GM06990 (cell line): ENCODE measurements at places on chromosomes 1 and 21.

GRCh38 chr1:72100771-72101170, 181.6 kb downstream of the NEGR1 start:
- no peak for DNase-seq

DNA sequence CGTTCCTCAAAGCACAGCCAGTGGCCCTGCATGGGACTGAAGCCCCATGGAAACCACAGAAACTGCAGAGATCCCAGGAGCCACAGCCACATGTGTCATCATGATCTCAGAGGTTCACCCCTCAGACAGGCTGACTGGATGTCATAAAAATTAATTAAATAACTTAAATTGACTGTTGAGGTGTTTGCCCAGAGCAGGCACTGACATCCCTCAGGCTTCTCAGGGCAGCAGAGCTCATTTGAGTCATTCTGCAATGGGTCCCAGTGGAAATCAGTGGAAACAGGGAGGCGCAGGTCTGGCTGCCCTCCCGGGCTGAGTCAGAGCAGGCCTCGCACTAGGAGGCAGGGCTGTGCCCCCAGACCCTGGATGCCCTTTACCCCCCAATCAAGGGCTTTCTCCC, 135.1 kb downstream of the CDC7 start:
- no peak for DNase-seq

DNA sequence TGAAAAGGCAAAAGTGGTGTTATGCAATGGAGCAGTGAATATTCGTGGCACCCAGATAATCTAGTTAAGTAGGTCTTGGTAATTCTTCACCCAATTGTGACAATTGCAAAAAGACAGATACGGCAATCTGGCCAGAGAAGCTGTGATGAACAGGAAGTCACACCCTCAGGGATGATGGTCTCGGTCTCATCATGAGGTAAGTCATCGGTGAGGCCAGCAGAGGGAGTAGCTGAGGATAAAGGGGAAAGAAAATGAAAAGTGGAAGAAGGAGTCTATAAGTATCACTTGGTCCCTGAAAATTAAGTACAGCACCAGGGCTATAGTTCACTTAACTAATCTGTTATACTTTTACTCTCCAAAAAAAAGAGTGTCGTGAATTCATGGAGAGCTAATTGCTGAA, 258.8 kb upstream of the NCAM2 start:
- DNase-seq, result no peak

DNA sequence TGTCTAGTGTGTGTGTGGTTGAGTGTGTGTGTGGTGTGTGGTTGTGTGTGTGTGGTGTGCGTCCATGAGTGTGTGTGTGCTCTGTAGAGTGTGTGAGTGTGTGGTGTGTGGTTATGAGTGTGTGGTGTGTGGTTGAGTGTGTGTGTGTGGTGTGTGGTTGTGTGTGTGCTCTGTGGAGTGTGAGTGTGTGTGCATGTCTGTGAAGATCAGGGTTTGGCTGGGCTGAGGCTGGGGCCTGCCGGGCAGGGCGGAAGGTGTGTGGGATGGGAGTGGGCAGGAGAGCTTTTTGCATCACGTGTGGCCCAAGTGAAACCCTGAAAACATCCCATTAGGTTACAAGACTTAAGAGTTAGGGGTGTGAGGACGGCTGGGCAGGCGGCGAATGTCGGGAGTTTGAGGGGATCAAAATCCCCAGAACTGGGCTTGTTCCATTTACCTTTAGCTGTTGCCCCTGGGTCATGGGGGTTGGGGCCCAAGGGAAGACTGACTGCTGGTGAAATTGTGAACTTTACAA, 2.9 kb upstream of the FCMR start:
- DNase-seq, result peak; percentile 81

GRCh38 chr21:39385299-39386145, 36.6 kb upstream of the HMGN1 start:
- DNase-seq, result peak; percentile 18

DNA sequence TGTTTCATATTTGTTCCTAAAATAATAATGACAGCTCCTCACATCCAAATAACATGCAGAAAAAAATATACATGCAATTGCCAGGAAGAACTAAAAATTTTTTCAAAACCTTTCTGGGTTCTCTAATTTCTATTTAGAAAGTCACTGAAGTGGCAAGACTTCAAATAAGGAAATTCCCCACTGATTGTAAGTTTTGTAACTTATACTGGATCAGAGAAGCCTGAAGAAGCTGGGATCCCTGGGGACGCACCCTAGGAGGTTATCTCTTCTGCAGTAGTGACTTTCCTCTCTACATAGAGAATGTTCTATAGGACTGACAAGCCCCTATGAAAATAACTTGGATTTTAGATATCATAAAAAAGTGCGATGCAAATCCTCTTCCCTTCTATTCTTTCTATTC, 182.6 kb downstream of the MRPL39 start:
- DNase-seq, result no peak

- no peak for DNase-seq
Observed at GRCh38 chr1:27967884-27968466, 8.2 kb downstream of the XKR8 start.

DNA sequence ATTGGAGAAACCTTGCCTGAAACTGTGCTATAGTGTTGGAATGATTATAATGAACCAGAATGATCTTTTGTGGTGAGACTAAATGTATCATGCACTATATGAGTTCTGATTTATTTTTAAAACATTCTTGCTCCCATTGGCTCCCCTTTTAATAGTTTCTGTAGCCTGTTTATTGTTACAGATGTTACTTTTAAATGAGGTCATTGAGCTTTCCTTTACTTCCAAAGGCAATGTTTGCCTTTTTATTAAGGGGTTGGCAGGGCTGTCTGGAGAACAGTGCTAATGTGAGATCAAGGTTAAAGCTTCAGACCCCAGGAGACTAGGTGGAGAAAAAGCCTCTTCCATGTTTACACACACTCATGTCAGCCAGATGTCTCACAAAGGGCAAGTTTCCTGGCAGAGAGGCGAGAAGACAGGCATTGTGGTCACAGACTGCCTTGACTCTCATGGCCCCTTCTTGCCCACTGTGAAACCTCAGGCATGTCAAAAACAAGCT, 120.6 kb upstream of the RAVER2 start:
- DNase-seq, result no peak

- no peak for DNase-seq
Observed at GRCh38 chr1:119790451-119791198, 20.6 kb downstream of the REG4 start.

- DNase-seq, result no peak
Observed at GRCh38 chr1:96087719-96088118, 633.9 kb upstream of the PTBP2 start.

DNA sequence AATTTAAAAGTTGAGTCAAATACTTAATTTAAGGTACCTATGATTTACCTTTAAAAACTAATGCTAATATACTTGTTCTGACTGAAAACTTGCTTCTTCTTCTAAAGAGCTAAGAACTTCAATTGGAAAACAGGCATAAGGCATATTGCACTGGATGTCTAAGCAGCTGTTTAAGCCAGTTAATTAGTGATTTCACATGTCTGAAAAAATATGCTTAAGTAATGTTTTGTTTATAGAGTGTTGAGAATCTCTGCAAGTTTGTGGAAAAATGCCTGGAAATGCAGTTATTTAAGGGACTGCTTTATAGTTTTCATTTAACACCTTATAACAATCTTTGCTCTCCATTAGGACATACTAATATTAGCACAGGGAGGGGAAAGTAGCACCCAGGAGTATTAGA, 28.2 kb downstream of the UBE2U start:
- DNase-seq, result no peak

DNA sequence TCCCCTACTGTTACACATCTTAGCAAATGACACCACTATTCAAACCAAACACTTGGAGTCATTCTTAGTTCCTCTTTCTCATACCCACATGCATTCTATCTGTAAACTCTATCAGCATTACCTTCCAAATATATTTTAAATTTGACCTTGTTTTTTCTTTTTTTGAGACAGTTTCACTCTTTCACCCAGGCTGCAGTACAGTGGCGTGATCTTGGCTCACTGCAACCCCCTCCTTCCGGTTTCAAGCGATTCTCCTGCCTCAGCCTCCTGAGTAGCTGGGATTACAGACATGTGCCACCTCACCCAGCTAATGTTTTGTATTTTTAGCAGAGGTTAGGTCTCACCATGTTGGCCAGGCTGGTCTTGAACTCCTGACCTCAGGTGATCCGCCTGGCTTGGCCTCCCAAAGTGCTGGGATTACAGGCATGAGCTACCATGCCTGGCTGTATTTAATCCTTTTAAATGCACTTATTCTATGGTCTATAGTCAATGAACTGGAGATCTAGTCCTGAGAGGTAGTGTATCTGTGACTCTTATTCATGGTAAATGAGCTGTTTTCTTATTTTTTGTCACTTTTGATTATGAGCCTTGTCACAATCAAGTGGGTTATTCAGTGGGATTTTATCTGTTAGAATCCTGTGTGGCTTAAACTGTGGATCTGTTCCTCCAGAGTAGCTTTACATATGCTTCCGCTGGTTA, 73.1 kb downstream of the GATAD2B start:
- peak; percentile 63 for DNase-seq

DNA sequence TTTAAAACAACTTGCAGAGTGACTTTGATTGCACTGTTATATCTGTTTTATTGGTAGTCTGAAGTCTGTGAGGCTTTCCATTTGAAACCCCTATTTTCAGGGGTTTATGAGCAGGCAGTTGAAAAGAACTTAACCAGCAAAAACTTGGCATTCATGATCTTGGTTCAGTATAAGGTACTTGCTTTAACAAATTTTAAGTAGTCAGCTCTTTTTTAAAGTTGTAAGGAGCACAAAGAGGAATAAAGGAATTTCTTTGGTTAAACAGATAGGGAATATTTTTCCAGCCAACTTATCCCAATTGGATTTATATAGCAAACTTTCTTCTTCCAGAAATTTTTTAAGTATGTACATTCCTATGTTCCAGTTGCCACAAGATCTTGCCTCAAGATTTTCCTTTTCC, 138.2 kb downstream of the RASAL2 start:
- DNase-seq, result no peak

DNA sequence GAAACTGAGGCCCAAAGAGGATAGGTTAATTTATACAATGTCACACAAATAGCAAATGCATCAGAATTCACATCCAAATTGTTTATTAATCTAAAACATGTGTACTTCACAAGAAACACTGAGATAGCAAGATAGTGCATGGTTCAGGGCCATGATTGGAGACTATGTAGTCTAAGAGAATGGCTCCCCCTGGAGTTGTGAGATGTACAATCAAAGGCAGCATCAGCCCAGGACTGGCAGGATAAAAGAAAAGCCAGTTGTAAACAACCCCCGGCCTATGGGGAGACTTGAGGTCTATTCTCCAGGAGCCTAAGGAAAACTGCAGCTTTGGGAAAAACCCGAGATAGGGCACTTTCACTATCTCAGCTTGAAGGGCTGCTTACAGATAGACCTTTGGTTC, 511.0 kb downstream of the OMA1 start:
- DNase-seq, result no peak
